Activated T-cell treated with anti-CD3 and anti-CD28 coated beads, Interleukin-2, amount 50 U/mL, for 1 hour (primary cell): ENCODE measurements at places on chromosomes 6 and 20.

DNA sequence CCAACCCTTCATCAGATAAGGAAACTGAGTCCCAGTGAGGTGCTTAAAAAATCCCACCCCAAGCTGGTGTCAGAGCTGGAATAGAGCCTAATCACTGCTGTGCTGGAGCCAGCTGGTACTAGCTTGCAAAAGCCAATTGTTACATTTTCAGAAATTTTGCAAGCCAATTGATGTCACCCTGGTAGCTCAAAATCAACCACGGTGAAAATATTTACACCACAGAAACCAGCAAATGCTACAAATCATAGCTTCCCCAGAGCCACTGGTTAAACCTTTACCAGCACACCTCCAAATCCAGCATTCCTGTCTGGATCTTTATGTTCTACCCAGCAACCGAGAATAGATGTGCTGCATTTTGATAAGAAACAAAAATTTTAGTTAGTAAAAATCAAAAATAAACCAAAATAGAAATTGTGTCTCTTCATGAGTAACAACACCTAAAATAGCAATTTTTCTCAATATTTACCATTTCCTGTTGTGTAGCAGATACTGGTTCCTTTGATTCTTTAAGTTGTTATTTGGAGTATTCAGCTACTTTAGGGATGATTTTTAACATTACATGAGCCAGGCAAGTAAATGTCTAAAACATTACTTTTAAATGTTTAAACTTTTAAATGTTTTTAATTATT, 7.2 kb upstream of the LCA5 start:
- DNase-seq: no peak

GRCh38 chr20:478949-479429, 16.7 kb upstream of the TBC1D20 start:
- DNase-seq: no peak

DNA sequence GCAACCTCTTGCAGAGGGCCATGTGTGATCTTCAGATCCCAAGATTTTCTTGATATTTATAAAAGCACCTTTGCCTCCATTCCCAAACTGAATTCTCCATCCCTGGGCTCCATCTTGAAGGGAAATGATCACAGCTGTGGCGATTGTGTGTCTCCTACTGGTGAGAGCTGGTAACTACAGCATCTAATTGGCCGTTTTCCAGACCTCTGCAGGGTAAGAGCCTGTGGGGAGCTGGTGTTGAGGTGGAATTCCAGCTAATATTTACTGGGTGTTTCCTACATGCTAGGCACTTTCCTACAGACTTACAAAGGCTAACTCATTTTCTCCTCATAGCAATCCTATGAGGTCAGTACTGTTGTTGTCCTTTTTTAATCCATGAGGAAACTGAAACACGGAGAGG, 59.2 kb upstream of the FNDC1 start:
- no peak for DNase-seq

DNA sequence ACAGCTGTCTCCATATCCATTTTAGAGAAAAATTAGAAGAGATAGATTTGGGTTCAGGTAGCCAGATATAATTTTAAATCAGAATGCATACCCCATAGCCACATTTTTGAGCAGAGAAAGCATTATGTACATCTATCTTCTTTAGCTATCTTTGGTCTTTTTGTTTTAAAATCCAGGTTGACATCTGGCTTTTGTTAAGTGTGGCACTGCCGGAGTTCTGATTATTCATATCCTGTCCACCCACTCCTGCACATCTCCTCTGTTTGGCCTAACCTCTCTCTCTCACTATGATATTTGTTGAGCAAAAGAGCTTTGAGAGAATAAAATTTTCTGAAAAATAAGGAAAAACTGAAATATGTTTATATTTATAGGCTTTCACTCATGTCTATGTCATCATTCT, 189.7 kb downstream of the PACRG start:
- DNase-seq: no peak

DNA sequence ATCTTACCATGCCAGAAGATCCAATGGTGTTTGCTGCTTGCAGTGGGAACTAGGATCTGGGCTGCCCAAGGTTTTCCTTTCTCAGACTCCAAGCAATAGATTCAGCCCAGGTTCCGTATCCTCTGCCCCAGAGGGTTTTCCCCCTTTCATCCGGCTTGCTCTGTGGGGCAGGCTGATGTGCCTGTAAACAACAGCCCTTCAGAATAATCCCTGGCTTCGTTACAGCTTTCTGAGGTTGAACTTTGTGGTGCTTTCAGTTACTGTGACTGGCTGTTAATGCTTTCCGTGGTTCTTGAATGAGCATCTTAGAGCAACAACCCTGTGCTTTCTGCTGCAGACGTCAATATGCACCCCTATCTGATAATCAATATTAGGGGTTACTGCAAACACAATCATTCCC, 400.4 kb downstream of the BTBD3 start:
- no peak for DNase-seq

DNA sequence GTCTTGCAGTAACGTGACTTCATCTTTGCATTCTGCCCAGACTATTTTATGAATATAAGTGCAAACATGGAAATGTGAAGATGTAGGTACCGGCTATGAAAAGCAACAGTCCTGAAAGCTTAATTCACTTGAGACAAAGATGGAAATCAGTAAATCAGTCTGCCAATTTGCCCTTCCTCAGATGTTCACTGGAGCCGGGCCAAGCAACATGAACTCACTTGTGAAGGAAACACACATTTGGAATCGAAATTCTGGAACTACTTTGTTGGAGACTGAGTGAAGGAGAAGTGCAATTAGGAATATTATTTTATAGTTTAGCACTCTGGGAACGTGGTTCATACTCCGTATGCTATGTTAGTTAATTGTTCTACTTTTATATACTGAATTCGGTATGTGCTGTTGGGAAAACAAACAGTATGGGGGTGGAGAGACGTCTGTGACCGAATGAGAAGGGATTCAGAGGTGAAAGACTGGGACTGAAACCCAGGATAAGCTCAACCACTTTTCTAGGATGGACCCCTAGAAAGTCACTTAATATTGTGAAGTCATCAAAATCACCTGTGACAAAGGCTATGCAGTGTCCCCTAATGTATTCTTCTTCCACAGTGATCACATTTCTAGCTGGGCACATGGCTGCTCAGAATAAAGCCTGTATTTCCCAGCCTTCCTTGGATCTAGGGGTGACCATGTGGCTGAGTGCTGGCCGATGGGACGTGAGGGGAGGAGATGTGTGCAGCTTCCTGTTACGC, 95.5 kb downstream of the PREX1 start:
- no peak for DNase-seq

DNA sequence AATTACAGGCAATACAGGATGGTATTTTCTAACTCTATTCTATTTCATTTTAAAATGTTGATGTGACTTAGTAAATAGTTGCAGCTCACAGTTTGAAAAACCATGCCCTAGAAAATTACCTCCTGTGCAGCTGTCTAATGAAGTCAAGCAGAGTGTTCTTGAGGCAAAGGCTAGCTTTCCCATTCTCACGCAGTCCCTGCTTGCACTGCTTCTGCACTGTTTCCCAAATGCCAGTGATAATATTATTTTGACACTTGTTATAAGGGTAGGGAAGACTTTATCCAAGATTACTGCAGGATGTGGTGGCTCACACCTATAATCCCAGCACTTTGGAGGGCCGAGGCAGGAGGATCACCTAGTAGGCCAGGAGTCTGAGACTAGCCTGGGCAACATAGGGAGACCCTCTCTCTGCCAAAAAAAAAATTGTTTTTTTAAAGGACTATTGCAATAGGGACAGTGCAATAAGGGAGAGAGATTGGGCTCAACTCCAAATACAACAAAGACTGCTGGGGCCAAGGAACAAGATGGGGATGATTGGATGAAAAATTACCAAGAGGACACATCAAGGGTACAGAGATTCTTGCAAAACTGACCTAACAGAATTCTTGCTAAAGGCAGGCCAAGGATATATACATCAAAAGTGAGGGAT, 196.1 kb downstream of the LY86 start:
- DNase-seq: no peak

- DNase-seq: no peak
These were observed 460 bp downstream of the PLAGL1 start for GRCh38 chr6:144007478-144008119.

- no peak for DNase-seq
These were observed 208.2 kb downstream of the THBS2 start for GRCh38 chr6:169045486-169045885.

DNA sequence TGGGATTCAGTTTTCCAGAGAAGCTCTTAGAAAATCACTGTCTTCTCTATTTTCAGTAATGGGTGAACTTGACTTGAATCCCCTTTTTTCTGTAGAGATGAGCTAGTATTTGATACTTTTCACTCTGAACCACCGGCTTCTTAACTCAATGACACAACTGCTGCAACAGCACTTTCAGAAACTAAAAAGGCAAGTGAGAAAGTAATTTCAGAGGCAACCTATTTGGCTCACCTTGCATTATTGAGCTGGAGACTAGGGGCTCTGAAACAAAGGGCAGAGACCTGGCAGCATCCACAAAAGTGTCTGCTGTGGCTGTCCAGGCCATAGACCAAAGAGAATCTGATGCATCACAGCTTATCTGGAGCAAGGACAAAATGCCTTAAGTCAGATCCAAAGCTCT, 289.8 kb upstream of the IRAK1BP1 start:
- DNase-seq: no peak

DNA sequence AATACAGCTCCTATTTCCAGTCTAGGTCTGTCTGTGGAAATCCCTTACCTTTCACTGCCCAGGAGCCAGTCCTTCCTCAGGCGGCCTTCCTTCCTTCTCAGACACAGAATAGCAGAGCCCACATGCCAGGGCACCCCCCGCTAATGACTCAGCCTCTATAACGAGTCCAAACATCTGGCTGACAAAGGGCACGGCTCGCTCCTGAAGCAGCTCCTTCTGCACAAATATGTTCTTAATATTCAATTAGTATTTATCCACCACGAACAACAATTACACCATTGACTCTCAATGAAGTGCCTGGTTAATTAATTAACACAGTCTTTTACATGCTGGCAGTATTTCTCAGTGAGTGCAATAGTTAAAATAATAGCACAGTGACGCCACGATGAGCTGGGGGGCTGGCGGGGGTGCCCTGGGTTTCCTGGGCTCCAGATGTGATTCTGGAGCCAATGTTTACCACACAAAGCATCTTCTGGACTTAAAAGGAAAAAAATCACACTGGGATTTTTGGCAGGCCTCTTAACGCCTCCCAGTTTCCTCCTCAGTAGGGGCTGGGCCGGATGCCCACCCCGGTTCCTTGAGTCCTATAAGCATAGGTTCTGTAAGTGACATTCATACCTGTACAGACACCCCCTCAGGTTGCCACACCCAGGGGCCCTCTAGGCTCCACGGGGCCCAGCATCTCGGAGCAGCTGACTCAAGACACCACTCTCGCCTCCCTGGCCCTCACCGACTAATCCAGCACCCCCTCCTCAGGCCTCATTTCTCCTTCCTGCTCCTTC, 158.6 kb upstream of the MLN start:
- no peak for DNase-seq

- DNase-seq: no peak
These were observed 491.4 kb upstream of the POU3F2 start for GRCh38 chr6:98343004-98343403.
